ENCODE measurements at places on chromosomes 2 and 18.

DNA sequence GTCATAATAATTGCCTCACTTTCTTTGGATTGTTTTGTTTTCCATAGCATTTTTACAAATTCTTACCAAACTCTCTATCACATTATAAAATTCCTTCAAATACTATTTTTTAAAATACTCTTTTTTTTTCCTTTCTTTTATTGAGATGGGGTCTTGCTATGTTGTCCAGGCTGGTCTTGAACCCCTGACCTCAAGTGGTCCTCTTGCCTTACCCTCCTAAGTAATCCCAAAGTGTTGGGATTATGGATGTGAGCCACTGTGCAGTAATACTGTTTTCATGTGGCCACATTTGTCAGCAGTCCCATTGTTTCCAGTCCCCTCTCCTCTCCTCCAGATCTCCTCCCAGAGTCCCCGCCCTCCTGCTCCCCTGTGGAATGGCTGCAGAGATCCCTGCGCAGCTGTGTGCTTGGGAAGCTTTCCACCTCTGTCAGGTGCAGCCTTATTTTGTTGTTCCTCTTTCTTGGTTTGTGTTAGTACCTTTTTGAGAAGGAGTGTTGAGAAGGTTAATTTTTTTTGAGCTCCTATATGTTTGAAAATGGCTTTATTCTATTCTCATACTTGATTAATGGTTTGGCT is 227.3 kb downstream of the LOXHD1 start:
- no peak for DNase-seq

- DNase-seq = no peak
Measured at GRCh38 chr2:18752667-18753422, 163.5 kb upstream of the NT5C1B start.

GRCh38 chr2:189268763-189269162 is 89.2 kb upstream of the COL5A2 start:
- DNase-seq = no peak

DNA sequence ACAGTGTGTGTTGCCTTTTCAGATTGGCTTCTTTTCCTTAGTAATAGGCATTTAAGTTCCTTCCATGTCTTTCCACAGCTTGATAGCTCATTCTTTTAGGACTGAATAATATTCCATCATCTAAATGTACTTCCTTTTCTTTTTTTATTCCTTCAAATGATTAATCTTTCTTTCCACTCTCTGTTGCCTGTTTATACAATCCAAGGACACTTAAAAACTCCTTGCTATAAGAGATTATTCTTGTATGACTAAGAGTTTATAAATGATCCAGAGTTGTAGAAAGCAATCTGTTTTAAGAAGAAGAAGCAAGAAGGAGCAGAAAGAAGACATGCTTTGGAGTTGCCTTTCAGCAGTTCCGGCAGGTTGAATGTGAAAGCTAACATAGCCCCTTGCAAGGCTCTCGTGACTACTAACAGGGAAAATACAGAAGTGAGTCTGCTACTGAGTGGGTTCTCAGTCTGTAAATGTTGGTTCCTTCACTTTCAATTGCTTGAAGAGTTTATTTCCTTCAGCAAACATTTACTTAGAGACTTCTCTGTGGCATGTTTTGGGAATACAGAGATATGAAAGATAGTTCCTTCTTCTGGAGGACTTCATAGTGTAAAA is 123.0 kb downstream of the PMAIP1 start:
- no peak for DNase-seq

GRCh38 chr18:46621111-46621766 is 35.8 kb downstream of the LOXHD1 start:
- no peak for DNase-seq

Measured in AG04449 (cell line).